Stimulated activated CD4-positive, alpha-beta T cell treated with anti-CD3 and anti-CD28 coated beads, Interleukin-15, amount 100 ng/mL, for 48 hours (primary cell): ENCODE measurements at places on chromosomes 13 and 19.

DNA sequence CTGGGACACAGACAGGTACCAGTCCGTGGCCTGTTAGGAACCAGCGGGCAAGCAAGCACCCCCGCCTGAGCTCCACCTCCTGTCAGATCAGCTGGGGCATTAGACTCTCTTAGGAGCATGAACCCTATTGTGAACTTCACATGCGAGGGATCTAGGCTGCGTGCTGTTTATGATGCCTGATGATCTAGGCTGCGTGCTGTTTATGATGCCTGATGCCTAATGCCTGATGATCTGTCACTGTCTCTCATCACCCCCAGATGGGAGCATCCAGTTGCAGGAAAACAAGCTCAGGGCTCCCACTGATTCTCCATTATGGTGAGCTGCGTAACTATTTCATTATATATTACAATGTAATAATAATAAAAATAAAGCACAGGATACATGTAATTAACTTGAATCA is 3.6 kb downstream of the RASGRP4 start:
- DNase-seq, result no peak

DNA sequence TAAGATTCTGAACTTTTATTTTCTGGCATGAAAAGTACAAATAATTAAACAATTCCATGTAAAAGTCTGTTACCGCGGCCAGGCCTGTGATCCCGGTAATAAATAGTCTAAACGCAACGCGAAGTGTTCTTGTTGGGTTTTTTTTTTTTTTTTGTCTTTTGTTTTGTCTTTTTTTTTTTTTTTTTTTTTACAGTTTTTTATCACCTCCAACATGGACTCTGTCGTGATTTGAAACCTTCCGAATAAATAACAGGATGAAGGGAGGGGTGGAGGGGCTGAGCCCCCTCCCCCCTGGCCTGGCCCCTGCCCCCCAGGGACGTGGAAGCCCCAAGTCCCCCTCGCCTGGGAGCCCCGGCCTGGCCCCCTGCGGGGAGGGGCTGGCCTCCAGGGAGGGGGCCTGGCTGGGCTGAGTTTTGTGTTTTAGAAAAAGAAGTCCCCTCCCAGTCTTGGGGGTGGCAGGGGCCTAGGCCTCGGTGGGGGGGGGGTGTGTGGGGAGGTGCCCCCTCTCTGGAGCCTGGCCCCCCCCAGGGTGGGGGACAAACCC is 16.0 kb downstream of the PRKCSH start:
- no peak for DNase-seq

DNA sequence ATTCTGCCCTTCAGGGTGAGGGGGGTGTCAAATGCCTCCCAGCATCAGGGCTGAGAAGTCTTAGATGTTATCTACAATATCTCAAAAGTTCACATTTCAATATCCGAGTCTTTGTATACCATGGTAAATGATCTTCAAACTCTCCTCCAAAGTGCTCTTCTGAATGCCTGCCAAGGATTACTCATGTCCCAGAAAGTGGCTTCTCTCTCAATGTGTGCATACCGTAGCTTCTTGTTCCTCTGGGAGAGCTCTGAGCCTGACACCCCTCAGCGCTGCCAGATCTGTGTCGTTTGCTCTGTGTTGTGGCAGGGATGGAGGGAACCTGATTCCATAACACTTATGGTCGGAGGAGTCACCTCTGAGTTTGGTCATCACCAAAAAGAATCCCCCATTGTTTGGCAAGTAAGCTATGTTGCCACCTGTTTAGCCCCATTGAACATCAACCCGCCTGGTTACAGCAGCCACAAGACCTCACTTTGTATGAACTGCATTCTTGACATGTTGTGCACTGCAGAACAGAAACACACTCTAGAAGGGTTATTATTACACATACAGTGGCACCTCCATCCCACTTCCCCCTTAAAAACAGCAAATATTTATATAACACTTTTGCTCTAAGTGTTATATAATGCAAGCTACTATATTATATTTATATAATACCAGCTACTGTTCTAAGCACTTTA is 163.1 kb upstream of the MIR17HG start:
- no peak for DNase-seq

DNA sequence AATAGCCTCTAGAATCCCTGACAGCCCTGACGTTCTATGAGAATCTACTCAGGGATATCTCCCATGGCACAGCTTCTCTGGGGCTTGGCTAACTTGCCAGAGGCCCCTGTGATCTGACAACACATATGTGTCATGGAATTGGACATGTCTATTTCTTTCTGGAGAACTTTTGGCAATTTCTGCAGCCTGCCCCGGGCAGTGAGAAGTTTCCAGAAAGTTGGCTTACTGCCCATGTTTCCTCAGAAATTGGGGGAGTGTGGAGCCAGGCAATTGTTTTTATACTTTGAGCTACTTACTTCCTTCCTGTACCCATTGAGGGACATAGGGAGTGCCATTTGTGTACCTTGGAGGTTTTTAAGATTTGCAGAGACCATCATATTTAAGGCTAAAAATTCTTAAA is 98.9 kb downstream of the FLT1 start:
- DNase-seq, result no peak

- DNase-seq, result no peak
These were observed 1736.6 kb upstream of the MIR17HG start for GRCh38 chr13:89610881-89611280.

DNA sequence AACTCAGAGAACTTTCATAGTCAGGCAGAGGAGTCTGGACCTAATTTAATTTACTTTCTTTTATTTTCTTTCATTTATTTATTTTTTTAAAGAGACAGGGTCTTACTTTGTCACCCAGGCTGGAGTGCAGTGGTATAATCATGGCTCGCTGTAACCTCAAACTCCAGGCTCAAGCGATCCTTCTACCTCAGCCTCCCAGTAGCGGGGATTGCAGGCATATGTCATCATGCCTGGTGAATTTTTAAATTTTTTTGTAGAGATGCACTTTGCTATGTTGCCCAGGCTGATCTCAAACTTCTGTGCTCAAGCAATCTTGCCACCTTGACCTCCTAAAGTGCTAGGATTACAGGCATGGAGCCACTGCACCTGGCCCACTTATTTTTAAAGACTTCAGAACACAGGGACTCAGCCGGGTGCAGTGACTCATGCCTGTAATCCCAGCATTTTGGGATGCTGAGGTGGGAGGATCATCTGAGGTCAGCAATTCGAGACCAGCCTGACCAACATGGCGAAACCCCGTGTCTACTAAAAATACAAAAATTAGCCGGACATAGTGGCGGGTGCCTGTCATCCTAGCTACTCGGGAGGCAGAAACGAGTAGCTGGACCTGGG is 50.6 kb downstream of the KLF5 start:
- no peak for DNase-seq

GRCh38 chr13:52862358-52863206 is 14.1 kb upstream of the PCDH8 start:
- no peak for DNase-seq

DNA sequence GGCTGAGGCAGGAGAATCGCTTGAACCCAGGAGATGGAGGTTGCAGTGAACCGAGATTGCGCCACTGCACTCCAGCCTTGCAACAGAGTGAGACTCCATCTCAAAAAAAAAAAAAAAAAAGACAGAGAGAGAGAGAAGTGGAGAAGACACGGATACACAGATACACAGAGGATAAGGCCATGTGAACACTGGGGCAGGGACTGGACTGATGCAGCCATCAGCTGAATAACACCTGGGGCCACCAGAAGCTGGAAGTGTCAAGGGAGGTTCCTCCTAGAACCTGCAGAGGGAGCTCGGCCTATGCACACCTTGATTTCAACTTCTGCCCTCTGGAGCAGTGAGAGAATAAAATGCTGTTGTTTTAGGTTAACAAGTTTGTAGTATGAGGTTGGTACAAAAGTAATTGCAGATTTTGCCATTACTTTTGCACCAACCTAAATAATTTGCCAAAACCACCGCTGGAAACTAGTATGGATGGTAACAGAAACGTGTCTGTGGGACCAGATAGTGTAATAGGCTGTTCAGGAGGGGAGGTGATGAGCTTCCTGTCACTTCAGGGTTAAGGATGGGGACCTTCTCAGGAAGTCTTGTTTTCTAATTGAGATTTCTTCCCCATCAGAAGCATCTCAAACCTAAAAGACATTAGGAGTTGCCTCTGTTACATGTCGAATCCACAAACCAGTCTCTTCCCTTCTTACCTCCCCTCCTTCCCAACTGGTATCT is 36.4 kb upstream of the IGSF23 start:
- DNase-seq, result peak; percentile 17

DNA sequence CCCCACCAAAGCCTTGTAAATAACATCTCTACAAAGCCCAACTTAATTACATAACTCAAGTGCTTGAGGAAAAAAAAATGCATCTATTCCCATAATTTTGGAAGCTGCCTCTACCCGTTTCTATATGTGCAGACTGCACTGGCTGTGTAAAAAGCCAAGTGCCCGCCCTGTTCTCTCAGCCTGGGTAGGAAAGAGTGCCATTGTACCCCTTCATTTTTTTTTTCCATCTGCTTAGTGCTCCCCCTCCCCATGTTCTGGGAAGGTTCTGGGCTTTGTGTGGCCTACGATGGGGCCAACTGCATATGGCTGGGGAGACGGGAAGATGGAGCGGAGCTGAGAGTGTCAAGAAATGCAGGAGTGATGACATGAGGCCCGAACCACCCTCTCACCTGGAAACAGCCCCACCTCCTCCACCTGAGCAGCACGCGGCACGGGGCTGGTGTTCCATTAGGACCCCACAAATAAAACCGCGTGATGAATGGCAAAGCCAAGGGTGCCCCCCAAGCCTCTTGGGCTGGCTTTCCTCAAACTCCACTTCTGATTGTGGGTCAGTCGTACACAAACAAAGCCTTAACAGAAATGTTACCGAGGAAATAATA is 42.1 kb downstream of the TSHZ3 start:
- DNase-seq, result no peak

DNA sequence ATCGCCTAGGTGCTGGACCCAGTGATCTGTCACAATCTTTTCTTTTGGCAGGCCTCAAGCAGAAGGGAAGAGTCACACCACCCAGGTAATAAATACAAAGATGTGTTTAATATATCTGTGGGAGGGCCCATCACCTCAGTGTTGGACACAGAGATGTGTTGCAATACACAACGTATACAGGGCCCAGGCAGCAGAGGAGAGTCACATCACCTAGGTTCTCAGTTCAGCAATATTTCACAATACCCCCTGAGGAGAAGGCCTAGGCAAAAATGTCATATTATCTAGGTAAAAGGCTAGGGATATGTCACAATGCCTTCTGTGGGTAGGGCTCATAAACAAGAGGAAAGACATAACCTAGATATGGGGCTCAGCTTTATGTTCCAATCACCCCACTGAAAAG is 53.5 kb upstream of the ZNF728 start:
- DNase-seq, result no peak

- no peak for DNase-seq
These were observed 140.1 kb downstream of the RGCC start for GRCh38 chr13:41597348-41598041.

DNA sequence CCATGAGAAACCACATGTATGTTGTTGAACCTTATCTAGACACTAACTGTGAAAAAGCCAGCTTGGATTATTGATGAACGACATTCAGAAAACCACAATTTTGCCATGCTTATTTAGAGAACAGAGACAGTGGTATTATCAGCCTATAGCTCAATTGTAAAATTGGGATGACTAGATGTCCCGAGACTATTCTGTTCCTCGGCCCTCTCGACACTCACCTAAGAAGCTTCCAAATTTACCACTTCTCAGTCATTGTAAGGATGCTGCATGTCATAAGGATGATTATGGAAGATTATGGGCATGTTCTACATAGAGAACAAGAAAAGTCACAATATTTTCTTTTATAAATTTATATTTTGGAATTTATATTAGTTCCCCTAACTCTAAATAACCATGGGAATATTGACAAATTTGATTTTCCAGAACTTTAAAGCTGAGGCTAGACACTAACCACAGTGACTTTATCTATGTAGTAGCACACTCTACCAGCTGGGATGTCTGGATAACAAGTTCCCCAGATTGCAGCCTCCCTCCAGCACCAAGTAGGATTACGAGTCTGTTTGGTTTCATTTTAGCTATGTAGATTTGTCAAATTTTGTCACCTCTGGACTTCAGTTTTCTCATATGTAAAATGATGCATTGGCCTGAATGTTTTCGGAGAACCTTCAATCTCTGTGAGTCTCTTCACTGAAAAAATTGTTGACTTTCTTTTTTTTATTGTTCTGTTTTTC is 513.6 kb downstream of the IRS2 start:
- DNase-seq, result no peak

DNA sequence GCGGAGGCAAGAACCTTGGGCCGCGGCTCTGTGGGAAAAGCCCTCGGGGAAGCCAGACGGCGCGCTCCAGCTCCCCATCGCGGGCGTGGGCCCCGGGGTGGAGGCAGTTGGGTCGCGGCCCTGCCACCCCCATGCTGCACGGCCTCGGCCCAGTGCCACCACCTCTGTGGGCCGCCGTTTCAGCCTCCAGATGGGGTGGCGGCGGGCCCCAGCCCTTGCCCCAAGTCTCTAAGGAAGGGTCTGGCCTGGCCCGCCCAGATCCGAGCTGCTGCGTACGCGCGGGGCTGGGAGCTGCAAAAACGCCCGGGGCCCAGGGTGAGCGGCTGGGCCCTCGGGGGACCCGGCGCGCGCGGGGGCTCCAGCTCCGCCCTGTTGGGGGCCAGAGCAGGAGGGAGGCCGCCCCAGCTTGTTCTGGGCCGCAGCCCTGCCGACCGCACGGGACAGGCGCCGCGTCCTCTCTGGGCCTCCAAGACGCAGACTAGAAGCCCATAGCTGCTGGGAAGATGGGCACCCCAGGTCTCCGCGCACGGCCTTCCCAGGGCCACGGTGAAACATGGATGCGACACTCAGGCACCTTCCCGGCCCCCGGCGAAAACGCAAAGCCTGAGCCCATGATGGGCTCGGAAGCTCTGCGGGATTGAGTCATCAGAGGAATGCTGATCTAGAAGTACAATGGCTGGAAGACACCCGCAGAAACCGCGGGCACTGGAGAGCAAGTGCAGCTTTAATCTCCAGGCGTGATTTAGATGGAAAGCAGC is 110.1 kb downstream of the KCTD15 start:
- DNase-seq, result no peak

GRCh38 chr13:113643593-113643992 is 14.4 kb downstream of the ATP4B start:
- DNase-seq, result no peak

GRCh38 chr13:26584713-26585112 is 27.2 kb downstream of the WASF3 start:
- no peak for DNase-seq

DNA sequence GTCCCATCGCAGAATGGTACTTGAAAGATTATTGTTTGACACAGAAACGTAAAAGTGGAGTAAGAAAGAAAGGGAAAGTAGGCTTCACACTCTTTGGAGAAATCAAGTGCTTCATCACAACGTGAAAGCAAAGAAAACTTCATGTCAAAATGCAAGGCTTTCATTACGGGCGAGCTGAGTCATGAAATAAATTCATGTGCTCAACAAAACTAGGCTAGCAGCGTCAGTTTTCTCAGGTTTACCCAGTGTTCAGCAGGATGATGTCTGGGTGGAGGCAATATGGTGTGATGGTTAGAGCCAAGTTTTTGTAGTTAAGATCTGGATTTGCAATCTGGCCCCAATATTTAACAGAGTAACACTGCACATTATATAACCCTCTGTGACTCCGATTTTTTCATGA is 128.0 kb downstream of the TRPC4 start:
- DNase-seq, result no peak

GRCh38 chr19:15137777-15138176 is 30.6 kb downstream of the SYDE1 start:
- no peak for DNase-seq

GRCh38 chr19:45499196-45500180 is 1.2 kb downstream of the PPM1N start:
- peak; percentile 71 for DNase-seq

- no peak for DNase-seq
These were observed 34.2 kb downstream of the ZNF611 start for GRCh38 chr19:52700673-52701072.

- no peak for DNase-seq
These were observed 661.6 kb upstream of the KLHL1 start for GRCh38 chr13:70769817-70770216.

GRCh38 chr13:82687884-82688283 is 1194.4 kb downstream of the SLITRK1 start:
- DNase-seq, result no peak
